ENCODE measurements at places on chromosomes 3 and 15.

DNA sequence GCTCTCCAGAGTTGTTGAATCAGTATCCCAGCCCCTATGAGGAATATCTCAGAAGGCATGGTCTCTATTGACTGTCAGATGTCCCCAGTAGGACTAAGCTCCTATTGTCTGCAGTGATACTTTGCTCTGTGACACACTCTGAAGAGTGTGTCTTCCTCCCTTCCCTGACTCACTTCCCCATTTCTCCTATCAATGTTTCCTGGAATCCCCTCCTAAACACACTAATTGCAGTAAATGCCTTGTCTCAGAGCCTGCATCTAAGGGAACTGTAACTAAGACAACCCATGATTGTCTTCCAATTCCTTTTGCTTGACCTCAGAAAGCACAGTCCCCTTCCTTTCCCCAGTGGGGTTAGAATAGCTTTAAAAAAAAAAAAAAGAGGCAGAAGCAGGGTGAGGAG lies 397.3 kb upstream of the PROK2 start:
- no peak for DNase-seq

GRCh38 chr3:162555761-162556160 lies 1059.2 kb downstream of the OTOL1 start:
- DNase-seq: no peak

- no peak for DNase-seq
Observed at GRCh38 chr15:60601098-60601497, 122.2 kb upstream of the ICE2 start.

- DNase-seq: peak; percentile 45
Observed at GRCh38 chr15:24956111-24956838, 1.5 kb downstream of the SNRPN start.

DNA sequence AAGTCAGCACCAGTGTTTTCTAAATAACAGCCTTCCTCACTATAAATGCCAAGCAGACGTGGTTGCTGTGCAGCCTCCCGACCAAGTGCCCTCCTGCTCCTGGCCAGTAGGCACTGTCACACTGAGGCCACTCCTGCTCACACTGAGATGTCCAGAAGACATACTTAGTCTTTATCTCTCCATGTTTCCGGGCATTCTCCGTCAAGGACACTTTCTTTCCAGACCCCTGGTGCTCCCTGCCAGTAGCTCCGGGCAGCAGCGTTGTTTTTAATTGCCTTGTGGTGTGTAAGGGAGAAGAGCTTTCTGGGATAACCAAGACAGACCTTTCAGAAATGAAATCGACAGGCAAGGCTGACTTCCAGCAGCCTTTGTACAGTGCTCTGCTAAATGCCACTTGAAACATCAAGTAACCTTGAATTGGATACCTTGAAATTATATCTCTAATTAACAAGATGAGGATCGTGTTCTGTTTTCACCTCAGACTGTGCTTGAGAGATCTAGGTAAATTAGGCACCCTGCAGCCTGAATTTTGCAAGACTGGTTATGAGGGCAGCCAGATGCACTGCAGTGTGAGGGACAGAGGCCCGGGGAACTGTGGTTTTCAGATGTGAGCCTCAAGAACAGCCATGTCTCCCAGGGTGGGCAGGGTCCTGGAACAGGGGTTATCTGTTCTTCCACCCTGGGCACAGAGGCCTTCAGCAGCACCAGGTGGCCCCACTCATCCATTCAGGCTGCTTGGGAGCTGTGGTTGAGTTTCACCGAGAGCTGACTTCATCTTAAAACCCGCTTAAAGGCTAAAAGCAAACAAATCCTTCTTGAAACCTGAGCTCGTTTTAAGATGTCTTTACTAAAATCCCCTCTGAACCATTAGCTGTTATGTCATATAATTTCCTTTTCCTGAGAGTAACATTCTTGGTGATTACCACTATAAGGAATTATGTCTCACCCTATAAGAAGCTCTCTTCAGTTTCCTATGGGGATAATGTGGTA lies 105.5 kb upstream of the IL12A start:
- peak; percentile 95 for DNase-seq

GRCh38 chr15:63973212-63974009 lies 72.9 kb downstream of the DAPK2 start:
- no peak for DNase-seq

DNA sequence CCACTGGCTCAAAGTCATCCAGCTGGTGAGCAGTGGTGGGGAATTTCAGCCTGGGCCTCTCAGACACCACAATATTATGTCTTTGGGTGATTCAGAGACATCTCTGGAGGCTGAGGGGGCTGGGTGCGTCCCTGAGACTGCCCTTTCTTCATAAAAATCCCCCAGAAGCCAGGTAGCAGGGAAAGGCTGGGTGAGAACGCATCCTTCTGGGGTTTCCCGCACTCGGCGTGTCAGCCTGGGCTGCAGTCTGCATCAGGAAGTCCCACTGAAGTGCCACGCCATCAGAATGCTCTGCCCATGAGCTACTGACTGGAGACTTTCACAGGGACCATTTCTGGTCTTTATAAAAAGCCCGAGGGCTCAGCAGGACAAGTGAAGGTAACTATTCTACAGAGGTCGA lies 148.8 kb upstream of the SLC6A11 start:
- DNase-seq: no peak

- DNase-seq: no peak
Observed at GRCh38 chr15:48427960-48428547, 96.8 kb downstream of the DUT start.

- no peak for DNase-seq
Observed at GRCh38 chr15:90681056-90681455, 36.1 kb upstream of the BLM start.

- no peak for DNase-seq
Observed at GRCh38 chr15:74790080-74790916, 8.4 kb downstream of the CSK start.

- no peak for DNase-seq
Observed at GRCh38 chr3:122074621-122075265, 19.6 kb downstream of the CD86 start.

DNA sequence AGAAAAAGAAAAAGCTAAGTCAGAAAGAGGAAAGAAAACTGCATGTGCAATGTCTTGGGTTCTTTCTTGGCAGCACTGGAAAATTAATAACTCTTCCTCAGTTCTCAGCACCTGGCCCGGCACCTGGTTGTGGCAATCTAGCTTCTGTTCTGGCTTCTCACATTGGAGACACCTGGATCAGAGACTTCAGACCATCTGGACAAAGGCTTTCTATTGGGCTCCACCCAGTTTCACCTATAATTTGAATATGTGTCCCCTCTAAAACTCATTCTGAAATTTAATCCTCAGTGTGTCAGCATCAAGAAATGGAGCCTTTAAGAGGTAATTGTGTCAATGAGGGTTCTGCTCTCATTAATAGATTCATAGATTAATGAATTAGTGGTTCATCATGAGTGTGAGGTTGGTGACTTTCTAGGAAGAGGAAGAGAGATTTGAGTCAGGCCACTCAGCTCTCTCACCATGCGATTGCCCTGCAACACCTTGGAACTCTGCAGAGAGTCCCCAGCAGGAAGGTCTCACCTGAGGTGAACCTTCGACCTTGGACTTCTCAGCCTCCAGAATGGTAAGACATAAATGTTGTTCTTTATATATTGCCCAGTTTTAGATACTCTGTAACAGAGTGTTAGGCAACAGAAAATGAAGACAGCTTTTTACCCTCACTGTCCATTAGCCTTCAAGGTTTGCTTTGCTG lies 679.9 kb downstream of the NTRK3 start:
- DNase-seq: no peak

DNA sequence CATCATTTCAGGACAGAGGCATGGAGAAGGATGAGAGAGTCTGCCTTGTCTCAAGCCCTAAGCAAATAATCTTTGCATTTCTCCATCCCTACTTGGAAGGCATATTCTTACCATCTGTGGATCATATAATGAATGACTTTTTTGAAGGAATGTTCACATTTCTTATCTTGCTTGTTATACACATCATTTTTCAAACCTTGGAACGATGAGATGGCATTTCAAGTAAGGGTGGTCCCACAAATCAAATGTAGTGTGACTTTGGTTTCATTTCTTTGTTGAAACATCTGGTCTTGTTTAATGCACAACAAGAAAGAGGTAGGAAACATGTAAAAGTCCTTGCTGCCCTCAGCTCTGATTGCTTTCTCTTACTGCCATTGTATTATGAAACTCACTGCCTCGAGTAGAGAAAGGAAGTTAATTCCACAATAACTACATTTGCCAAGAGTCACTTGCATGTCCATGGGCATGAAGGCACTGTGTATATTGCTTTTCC lies 32.1 kb downstream of the RBMS3 start:
- DNase-seq: no peak

- DNase-seq: peak; percentile 34
Observed at GRCh38 chr15:81809543-81809942, 236.3 kb downstream of the MEX3B start.

GRCh38 chr3:150913133-150913922 lies 8.1 kb upstream of the MINDY4B start:
- no peak for DNase-seq

GRCh38 chr15:63938486-63939061 lies 104.8 kb upstream of the HERC1 start:
- DNase-seq: no peak

DNA sequence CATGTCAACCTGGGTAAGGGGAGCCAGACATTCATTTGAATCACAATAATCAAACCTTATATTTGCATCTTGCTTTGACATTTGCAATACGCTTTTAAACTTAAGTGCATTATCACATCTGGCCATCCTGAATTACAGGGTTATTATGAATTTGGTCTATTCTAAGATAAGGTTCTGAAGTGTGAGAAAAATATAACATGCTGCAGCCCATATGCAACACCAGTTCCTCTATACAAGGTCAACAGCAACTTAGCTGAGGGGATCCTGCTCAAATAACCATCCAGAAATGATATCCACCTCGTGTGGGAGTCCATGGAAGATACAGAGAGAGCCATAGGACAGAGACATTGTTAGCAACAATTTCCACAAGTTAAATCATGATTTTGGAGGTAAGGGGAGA lies 72.7 kb upstream of the RAD18 start:
- DNase-seq: no peak

GRCh38 chr3:46667061-46667621 lies 26.3 kb downstream of the ALS2CL start:
- DNase-seq: no peak

DNA sequence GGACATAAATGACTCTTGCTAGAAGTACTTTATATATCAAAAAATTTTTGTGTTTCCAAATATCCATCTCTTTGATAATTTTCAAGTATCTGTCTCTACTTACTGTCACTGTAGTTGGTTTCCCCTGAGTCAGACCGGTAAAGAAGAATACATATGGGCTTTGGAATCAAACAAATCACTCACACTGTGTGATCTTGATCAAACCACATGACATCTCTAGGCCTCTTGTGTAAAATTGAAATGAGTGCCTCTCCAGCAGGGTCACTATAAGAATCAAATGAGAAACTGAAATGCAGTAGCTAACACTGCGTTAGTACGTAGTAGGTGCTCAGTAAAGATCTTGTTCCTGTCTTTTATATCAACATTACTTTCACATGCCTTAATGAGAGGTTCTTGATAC lies 314.6 kb upstream of the STT3B start:
- no peak for DNase-seq

- DNase-seq: no peak
Observed at GRCh38 chr15:52503788-52504496, 24.7 kb downstream of the MYO5A start.

DNA sequence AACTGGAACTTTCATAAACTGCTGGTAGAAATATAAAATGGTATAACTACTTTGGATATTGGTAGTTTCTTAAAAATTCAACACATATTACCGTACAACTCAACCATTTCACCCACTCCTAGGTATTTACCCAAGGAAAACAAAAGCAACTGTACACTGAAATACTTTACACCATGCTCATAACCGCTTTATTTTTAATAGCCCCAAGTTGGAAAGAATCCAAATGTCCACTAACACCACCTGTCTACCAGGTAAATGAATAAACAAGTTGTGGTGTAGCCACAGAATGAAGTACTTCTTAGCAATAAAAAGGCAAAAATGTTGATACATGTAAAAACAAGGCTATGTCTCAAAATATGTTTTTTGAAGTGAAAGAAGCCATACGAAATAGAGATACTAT lies 215.9 kb upstream of the PEX5L start:
- peak; percentile 96 for DNase-seq

- no peak for DNase-seq
Observed at GRCh38 chr15:31248263-31248662, 78.4 kb upstream of the KLF13 start.

DNA sequence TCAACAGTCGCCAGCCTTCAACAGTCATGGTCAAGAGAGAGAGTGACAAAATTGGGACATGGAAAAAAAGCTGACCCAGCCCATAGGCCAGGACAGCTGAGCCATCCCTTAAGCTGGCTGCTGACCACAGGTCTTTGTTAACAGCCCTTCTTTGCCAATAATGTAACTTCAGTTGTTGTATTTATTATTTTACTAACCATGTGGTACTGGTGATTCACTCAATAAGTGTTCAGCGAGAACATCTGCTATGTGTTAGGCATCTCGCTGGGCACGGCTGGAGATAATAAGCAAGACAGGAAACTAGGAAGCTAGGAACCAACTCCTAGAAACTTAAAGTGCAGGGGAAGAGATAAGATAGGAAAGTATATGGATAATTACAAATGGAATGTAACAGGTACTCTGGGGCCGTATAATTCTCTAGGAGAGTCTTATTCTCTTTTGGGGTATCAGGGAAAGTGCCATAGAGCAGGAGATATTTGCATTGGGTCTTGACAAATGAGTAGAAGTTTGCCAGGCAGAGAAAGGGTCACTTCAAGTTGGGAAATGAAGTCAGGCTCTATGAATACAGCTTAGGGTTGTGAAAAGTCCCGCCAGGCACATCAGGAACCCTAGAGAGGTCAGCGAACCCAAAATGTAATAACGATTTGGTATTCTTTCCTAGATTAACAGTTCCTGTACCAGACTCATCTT lies 84.0 kb upstream of the TRA2B start:
- no peak for DNase-seq

DNA sequence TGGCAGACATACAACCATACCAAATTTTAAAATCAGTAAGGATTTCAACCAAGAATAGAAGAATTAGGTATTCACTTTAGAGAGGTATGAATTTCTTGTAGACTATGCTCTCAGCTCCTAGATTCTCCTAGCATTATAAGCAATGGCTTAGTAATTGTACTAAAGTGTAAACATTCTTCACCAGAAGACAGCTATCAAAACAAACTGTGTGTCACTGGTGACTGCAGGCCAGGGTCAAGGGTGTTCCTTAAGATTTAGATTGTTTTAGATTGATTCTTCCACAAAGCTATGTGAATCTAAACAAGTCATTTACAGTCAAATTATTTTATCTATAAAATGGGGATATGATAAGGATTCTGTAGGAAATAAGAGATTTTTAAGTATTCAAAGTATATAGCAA lies 23.1 kb upstream of the GP5 start:
- DNase-seq: no peak

- no peak for DNase-seq
Observed at GRCh38 chr3:152497457-152497856, 228.7 kb downstream of the MBNL1 start.

- DNase-seq: peak; percentile 51
Observed at GRCh38 chr3:65785065-65785645, 253.6 kb downstream of the MAGI1 start.
